ENCODE measurements at places on chromosomes 3 and 15.

- no peak for ATAC-seq
These were observed 487.1 kb upstream of the CNTN3 start for GRCh38 chr3:75101329-75102147.

- ATAC-seq = no peak
These were observed 28.4 kb downstream of the RASGRP1 start for GRCh38 chr15:38536201-38536676.

- peak; percentile 15 for ATAC-seq
These were observed 20.2 kb upstream of the GCNT3 start for GRCh38 chr15:59591356-59591755.

DNA sequence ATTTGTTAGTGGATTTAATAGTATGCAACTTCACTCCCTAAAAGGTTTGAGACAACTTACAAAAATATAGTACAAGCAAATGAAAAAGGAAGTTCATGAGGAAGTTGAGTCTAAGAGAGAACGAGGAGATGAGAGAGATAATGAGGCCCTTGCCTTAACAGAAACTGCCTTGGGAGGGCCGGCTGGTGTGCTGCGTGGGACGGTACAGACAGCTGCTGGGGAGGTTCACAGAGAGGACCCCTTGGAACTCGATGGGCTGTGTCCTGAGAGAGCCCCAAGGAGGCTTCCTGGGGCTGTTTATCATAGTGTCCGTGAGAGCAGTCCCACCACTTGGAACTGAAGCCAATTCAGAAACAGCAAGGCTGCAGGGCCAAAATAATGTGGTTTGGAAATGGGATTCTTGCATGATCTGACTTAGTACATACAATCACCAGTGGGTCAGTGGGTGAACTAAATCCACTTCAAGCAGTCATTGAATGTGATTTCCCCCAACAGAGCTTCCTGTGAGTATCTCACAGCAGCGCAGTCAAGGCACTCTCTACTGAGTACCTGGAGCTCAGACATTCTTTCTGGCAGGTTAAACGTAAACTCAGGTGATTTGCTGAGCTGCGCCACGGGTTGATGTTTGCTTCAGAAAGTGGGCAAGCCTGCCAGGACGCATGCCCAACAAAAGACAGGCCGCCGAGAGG is 90.8 kb downstream of the CRTC3 start:
- peak; percentile 54 for ATAC-seq

DNA sequence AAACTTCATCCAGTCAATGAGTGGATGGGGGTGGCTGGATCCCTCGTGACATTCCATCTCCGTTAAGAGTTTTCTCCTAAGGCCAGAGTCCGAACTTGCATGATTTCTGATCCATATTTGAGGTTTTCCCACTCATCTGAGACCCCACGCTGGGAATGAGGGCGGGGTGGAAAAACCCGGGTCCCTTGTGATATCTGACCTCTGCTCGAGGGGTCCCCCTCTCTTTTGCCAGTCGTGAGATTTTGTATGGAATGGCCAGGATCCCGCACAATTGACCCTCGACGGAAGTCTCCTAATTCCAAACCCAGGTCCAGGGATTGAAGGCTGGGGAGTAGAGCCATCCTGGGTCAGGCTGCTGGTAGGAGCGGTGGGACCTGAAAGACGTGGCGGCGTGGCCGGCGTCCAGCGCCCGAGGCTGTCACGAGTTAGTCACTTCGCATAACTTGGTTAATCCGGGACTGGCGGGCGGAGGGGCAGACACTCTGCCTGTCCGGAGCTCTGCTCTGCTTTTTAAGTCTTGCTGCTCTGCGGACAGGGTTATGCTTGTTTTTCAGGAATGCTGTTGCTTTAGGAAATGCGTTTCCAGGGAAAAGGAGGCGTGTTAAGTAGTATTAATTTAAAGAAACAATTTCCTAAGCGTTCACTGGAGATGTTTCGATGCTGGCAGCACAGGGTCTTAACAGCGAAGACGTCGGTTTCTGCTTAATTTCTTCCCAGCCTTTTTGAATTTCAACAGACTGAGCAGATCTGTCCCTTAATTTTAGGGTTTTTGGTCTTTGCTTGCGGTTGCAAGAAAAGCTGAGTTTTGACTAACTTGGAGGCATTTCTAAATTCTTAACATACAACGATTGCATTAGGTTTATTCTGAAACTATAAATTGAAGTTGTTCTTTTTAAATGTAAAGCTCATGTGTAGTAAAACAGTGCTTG is 69.7 kb upstream of the LRRFIP2 start:
- ATAC-seq = peak; percentile 45

- no peak for ATAC-seq
These were observed 35.7 kb upstream of the ACTL6A start for GRCh38 chr3:179526989-179527391.

DNA sequence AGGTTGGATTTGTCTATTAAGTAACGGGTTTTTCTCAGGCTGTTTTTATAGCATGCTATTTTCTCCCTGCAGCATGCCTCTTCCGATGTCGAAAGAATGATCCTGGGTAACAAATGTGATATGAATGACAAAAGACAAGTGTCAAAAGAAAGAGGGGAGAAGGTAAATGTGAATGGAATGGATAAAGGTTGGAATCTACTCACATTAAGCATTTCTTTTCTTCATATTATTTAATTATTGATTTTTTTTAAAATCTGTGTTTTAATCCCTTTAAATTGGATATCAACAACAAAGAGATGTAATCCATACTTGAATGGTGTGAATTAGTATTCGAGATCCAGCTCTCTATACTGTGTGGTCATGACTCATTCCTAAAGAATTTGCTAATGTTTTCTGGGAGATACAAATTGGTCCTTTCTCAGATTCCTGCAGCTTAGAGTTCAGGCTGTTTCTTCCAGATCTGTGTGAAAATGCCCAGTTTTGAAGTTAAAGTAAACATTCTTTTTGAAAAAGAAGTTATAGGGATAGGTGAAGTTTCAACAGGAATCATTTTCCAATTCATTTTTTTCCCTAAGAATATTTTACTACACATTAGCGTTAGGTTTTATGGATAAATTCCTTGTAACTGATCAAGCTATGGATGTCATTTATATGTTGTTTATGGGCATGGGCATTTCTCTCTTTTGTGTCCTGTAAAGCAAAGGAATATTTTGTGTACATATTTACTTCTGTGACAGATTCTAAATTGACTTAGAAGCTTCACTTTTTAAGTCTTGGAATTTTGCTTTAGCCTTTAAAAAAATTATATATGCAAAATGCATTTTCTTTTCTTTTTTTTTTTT is 20.8 kb upstream of the APH1B start:
- ATAC-seq = no peak

- no peak for ATAC-seq
These were observed 34.1 kb upstream of the TM4SF1 start for GRCh38 chr3:149411583-149411982.
